ENCODE measurements at places on chromosomes 2 and 18.

DNA sequence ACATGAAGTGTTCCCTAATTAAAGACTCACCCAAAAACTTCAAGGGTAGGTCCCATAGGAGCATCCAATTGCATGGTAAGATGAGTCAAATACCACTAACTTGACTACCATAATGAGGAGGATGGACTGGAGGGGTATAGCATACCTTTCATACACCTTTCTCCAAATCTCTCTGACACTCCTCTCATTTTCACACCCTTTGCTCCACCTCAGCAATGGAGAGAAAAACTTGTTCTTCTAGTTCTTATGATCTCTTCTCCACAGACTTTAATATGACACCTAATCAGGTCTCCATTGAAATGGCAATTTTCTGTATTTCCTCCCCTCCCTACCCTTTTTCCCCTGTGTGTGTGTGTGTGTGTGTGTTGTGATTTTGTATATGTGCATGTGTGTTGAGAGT is 41.1 kb upstream of the MAP2 start:
- DNase-seq, result no peak

GRCh38 chr2:85134255-85134895 is 1.2 kb downstream of the TCF7L1 start:
- no peak for DNase-seq

- DNase-seq, result peak; percentile 58
Measured at GRCh38 chr2:42809819-42810120, 17.4 kb upstream of the HAAO start.

DNA sequence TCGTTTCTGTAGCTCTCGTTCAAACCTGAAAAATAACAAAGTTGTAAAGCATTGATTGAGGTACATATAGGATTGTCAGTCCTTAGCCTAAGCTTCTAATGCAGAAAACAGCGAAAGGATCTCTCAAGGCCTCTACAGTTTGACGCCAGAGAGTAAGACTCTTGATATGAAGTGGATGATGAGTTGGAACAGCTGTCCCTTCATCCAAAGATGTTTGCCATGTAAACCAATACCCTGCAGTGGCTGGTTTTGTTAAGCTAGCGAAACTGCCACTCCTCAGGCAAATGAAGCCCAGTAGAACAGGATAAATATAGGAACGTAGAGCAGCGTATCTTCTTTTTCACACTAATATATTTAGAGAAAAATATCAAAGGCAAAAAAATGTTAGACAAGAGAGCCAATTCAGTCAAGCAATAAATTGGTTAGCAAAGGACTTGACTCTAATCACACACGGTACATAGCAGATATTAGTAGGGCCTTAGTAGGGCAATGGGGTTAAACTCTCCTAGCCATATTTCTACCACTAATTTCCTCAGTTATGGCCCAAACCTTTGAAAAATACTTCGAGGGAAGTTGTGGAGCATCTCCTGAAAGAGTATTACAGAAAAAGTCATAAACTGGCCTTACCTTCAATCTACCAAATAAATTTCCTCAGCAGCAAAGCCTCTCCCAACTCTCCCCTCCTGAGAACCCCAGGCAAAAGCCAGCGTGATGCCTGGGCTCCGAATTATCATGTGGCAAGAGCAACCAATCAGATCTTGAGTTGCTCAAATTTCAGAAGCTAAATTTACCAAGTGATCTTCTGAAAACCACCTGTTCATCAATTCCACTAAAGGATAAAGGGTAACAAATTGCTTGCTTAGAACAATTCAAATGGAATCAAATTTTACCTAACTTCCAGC is at the start of gene NEB:
Gene NEB (minus strand): TSS at position 706 of the 902 bp plus-strand sequence. CDS start 1,320 bp downstream, outside the sequence.
- peak; percentile 55 for DNase-seq

GRCh38 chr2:237601453-237602116 is 11.1 kb upstream of the RAB17 start:
- no peak for DNase-seq

GRCh38 chr2:237025090-237025865 is 60.4 kb upstream of the COPS8 start:
- DNase-seq, result no peak

DNA sequence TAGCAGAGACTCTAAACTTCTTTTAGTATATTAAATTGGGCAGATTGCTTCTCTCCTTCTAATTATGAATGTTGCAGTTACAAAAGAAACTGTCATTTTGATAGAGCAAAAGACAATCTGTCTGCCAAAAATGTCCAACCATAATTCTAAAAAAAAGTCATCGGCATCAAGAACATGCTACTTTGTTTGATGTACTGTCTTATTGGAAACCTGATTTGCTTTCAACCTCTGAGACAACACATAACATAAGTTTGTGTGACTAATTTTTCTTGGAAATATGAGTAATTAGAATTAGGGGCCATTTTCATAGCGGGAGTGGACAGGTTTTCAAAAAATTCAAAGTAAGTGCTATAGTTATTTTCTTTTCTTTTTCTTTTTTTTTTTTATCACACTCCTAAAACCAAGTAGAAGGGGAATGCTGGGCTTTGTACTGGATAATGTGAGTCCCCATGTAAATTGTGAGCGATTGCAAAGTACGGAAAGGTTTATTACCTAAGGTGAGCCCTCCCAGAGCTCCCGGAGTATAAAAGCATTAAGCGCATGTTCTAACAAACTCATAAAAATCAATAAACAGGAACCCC is 59.1 kb downstream of the ZEB2 start:
- DNase-seq, result no peak

- no peak for DNase-seq
Measured at GRCh38 chr2:192888109-192888508, 693.4 kb upstream of the TMEFF2 start.

DNA sequence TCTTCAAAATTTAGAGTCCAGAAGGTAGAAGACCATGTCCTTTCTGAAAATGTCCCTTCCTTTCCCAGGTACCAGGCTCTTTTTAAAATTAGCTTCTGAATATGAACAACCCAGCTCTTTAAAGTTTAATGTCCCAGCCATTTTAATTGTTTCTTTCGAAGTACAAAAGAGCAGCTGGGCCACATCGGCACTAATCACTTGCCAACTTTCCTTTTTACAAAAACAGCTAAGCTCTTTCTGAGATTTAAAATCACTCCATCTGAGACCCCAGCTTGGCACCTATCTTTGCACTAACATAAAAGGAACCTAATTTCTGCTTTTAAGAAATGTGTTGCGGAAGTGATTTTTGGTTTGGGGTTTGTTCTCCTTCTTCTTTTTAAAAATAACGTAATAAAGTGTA is 2.6 kb downstream of the BOD1L2 start:
- DNase-seq, result no peak

- DNase-seq, result no peak
Measured at GRCh38 chr2:230890646-230891045, 25.9 kb downstream of the ITM2C start.

DNA sequence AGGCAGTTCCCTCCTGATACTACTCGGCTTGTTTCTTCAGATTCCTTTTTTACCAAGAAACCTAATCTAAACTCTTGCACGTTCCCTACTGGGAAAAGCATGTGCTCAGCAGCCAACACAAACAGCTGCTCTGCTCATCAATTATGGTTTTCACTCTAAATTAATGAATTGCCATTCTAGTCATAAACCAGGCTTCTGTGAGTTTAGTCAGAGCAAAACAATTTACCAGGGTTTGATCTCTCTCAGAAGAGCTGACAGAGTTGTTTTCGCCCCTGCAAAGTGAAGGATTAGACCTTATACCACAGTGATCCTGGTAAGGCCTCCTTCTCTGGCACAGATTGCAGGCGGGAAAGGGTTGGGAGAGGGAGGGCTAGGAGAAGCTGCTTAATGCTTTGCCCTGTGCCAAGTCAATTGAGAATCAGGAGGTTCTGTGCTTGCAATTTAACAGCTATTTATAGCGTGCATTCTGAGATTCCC is 57.2 kb downstream of the REEP1 start:
- DNase-seq, result no peak
